ENCODE measurements at places on chromosomes 2 and 18.

GRCh38 chr18:56067969-56068671 is 480.1 kb upstream of the TCF4 start:
- DNase-seq, result no peak

DNA sequence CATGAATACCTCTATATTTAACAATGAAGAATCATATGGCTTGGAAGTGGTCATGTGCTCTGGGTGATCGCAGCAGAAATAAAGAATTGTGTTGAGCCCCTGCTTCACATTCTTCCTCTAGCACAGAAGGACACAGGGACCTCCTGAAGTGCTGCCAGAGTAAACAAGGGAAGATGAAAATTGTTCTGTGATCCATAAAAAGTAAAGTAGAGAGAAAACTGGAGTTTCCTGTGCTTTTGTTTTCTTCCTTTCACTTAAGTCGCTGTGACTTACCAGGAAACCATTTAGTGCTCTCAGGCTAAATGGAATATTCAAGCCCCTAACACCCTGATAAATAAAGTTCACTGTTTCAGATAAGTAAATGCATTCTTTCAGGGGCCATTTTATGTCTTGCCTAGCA is 1173.6 kb upstream of the CHAC2 start:
- DNase-seq, result no peak

GRCh38 chr18:8860845-8861642 is 155.7 kb downstream of the MTCL1 start:
- DNase-seq, result no peak

GRCh38 chr2:31967790-31968189 is 43.0 kb downstream of the MEMO1 start:
- no peak for DNase-seq

DNA sequence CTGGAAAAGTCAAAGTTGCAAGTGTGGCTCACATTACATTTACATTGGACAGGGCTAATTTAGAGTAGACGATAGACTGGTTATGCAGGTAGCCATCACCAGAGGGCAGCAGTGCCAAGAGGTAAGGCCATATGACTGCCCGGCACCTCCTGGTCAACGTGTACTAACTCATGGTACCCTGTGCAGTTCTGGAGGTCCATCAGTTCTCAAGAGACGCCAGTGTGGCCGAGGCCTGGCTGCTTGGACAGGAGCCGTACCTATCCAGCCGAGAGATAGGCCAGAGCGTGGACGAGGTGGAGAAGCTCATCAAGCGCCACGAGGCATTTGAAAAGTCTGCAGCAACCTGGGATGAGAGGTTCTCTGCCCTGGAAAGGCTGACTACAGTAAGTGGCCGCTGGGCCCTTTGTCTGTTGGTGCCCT is 65.8 kb upstream of the EML6 start:
- DNase-seq, result peak; percentile 28

DNA sequence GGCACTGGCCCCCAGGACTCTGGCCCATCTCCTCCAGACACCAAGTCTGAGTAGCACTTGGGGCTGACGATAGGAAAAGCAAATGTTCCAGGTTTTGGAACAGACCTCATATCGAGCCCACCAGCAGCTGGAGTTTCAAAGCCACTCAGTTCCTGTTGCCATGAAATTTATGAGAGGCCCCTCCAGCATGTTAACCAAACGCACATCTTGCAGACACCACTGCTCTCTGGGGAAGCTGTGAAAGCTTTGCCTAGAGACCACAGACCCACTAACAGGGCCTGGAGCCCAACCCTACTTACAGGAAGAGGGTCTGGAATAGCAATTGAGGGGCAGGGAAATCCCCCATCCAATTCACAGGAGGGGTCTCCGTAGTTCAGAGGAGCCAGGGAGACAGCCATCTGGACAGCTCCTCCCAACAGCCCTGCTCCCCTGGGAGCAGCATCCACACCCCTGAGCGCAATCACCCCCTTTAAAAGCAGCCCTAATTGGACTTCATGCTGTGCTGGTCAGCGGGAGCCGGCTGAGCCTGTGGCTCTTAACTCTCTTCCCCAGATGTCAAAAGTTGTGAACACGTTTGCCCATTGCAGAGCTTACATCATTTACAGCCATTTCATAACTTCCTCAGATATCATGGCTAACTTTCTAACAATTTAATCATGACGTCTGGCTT is 81.3 kb downstream of the TGFA start:
- DNase-seq, result no peak

DNA sequence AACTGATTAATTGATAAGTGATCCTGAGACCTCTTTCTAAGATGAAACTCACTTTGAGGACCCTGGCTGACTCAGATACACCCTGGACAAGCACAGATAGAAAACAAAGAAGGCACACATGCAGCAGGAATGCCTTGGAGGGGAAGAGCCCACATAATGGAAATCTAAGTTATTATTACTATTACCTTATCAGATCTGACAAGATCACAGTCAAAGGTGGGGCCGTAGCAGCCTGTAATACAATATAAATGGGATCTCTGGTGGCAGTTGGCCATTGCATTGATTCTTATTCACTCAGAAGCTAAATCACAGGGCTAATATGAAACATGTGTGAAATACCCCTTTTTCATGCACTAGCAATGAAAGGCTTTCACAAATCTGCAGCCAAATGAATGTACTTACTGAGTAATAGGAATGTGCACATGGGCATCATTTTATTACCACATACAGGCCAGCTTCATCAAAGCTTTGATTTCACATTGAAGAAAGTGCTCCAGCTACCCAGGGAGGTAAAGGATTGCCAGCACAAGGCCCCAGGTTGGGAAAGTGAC is 84.0 kb downstream of the ZBTB7C start:
- DNase-seq, result no peak
